ENCODE measurements at places on chromosomes 6 and 20. TPM values are rescaled to one million over a fixed set of nuclear protein-coding genes. Genes with fewer than 3 reads are reported as not detected.

DNA sequence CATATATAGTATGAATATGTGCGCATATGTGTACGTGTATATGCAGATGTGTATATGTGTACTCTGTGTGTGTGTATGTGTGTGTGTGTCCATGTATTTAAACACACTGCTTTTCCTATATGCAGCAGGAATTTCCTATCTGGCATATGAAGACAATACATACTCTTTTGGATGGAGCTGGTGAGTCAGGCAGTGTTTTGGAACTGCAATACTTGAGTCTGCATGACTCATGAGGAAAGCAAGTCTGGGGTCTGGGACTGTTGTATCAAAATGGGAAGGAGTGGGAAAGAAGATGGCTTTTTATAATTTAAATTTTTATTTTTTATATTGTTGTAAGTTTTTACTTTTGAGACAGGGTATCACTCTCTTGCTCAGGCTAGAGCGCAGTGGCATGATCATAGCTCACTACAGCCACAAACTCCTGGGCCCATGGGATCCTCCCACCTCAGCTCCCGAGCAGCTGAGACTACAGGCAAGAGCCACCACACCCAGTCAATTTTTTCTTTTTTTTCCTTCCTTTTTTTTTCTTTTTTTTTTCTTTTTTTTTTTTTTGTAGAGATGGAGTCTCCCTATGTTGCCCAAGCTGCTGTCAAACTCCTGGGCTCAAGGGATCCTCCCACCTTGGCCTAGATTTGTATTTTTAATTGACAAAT lies 72.2 kb downstream of the ATXN1 start:
- DNase-seq, result no peak

DNA sequence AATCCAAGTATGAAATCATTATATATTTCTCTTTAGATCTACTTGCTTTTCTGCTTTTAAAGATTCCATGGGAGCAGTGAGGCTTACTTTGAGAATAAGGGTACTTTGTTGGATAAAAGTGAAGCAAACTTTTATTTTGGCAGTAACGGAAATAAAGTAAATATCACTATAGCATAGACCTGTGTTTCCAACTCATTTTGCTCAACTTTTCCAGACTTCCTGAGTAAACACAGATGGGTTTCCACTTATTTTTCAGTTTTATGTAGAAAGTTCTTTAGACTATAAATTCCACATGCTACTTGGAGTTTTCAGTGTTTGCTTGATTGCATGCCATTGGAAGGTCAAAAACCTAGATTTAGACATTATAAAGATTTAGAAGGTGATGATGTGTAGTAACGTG lies 6.2 kb downstream of the STX16 start:
- DNase-seq, result no peak

DNA sequence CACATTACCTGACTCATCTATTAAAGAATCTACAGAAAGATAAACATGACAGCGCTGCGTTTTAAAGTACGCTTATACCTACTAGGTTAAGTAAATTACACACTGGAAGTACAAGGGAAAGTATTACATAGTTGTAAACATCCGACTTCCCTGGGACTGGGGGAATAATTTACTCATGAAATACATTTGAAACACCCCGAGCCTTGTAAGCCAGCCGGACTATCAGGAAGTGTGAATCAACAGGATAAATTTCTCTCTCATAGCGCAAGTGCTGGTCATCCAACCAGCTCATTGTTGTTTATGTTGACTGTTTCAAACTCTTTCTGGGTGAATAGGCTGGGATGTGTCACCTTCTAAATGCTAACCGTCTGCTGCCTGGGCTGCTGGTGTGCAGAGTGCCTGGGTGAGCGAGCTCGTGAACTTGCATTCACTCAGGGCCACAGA lies 4.9 kb downstream of the BMP6 start:
- DNase-seq, result no peak

GRCh38 chr6:137403443-137403842 lies 90.8 kb downstream of the OLIG3 start:
- no peak for DNase-seq

DNA sequence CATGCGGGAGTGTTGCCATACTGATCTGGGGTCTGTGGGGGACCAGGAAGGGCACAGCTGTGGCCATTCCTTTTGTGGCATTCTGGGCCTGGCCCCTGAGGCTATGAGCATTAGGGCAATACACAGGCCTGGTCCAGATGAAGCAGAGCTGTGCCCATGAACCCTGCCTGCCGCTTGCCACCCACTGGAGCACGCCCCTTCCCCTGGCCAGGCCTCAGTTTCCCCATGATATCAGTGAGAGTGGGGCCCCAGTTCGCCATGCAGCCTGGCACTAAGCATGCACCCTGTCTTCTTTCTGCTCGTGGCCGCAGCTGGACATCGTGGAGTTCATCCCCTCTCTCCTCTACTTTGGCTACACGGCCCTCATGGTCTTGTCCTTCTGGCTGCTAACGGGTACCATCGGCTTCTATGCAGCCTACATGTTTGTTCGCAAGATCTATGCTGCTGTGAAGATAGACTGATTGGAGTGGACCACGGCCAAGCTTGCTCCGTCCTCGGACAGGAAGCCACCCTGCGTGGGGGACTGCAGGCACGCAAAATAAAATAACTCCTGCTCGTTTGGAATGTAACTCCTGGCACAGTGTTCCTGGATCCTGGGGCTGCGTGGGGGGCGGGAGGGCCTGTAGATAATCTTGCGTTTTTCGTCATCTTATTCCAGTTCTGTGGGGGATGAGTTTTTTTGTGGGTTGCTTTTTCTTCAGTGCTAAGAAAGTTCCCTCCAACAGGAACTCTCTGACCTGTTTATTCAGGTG lies 42.4 kb downstream of the PLAGL2 start:
- DNase-seq, result no peak

DNA sequence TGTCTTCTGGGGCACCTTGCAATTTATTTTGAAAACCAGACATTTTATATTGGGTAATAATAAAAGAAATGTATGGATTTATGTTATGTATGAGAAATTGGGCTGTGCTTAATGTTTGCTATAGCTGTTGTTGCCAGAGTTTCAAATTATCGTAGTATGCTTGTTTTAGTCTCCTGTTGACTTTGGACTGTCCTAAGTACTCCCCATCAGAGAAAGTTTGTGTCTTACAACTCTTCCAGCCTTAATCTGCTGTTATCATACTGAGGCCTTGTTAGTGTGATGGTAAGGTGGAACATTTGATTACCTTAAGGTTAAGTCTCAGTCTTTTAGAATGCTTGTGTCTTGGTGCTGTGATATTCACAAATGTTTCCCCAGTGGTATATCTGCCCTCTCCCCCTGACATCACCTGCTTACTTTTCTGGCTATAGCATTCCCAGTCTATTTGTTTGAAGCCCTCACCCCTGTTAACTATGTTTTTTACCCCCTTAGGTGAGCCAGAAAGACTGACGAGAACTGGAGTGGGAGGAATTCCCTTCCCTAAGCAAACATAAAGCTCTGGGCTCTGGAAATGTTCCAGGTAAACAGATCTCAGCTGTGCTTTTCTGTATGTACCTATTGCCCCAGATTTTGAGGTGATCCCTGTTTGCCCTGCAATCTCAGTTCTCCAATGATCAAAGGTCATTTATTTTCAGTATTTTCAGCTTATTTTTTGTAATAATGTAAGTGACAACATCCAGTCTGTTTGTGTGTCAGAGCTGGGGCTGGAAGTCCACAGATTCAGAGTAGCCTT lies 581.1 kb upstream of the CITED2 start:
- no peak for DNase-seq

GRCh38 chr6:37819802-37820717 lies 533 bp downstream of the ZFAND3 start:
- DNase-seq, result peak; percentile 60

DNA sequence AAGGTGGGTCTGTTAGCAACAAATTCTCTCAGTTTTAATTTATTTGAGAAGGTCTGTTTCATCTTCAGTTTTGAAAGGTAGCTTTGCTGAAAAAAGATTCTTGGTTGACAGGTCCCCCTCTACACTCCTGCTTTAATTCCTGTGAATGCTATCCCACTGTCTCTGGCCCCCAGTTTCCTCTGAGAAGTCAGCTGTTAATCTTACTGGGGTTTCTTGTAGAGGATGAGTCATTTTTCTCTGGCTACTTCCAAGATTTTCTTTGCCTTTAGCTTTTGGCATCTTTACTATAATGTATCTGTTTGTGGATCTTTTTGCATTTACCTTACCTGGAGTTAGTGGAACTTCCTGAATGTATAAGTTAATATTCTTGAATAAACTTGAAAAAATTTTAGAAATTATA lies 122.7 kb downstream of the MMS22L start:
- no peak for DNase-seq

DNA sequence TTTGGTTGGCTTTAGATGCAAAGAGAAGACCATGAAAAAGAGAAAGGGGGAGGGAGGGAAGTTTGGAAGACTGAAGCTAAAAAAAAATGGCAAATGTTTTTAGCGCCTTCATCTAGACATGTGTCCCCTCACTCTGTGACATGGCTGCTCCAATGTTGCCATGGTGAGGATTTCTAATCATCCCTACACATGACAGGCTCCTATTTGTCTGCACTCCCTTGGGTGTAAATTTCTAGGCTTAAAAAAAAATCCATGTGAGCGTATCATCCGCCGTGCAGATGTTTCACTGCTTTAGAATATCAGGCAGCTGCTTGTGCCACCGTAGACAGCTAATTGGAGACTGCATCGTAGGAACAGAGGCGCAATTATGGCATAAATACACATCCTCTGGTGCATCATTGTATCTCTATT lies 761.1 kb upstream of the MMS22L start:
- no peak for DNase-seq

SPTLC3 gene
- total RNA-seq, result 9.0 TPM

NKX2-2 gene
- total RNA-seq, result not detected

TNFAIP3 gene
- 7.0 TPM for total RNA-seq

CALHM4 gene
- not detected for total RNA-seq

IPCEF1 gene
- 1.7 TPM for total RNA-seq

CEP43 gene
- total RNA-seq, result 12.3 TPM
